ENCODE measurements at places on chromosomes 6 and 20.

DNA sequence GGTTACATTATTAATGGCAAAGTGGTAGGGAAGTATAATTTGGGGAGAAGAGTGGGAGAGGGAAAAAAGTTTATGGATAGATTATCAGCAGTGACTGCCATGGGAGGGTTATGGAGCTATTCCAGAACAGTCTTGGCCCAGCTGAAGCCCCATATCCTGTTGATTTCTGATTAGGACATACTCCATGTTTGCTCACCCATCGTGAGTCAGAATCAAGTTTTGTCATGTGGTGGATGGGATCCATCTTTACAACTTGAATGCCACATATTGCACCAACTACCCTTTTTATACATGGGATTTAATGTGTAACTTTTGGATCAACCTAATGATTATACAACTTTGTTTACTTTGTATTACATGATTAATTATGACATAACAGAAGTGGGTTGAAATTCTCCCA lies 217.0 kb downstream of the HAO1 start:
- no peak for DNase-seq

GRCh38 chr6:38349795-38350194 lies 289.9 kb downstream of the BTBD9 start:
- DNase-seq: peak; percentile 71

DNA sequence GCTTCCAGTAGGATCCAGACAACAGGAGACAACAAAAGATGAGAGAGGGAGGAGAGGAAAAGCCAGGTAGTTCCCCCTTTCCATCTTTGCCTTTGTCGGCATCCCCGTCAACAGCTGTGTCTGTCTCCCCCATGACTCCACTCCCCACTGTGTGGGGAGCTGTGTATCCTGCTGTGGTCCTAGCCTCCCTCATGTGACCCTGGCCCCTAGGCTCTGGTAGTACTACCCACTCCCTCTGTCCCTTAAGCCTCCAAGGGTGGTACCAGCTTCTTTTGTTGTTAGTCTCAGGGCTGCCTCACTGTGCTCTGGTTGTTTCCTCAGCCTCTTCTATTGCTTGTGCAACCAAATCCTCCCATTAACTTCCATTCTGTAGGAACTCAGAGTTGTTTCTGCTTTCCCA lies 28.7 kb downstream of the ANKEF1 start:
- DNase-seq: no peak

DNA sequence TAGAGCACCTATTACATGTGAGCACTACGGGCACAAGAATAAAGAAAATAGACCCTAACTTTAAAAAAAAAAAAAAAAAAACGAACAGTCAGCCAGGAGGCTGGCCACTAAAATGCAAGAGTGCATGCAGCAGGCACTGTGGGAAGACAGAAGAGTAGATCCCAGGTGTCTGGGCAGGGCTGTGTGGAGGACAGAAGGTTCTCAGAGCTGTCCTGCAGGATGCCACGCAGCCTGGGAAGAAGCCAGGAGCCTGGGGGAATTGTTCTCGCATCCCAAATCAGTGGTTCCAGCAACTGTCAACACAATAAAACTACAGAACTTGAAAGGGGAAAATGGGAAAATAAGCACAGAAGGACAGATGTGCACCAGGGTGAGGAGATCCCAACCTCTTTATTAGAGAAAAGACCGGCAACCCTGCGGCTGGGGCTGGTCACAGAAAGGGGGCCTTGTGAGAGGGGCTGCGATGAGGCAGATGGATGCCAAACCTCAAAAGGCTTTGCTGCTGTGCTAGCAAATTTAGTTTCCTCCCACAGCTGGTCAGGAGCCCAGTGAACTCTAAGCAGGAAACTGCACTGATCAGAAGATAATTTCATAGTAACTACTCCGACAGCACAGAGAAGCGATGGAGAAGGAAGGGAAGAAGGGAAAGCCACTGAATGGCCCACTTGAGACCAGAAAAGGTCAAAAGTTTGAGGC lies 30.9 kb downstream of the MAP3K5 start:
- no peak for DNase-seq

GRCh38 chr6:49332781-49333180 lies 130.3 kb downstream of the MMUT start:
- DNase-seq: no peak

DNA sequence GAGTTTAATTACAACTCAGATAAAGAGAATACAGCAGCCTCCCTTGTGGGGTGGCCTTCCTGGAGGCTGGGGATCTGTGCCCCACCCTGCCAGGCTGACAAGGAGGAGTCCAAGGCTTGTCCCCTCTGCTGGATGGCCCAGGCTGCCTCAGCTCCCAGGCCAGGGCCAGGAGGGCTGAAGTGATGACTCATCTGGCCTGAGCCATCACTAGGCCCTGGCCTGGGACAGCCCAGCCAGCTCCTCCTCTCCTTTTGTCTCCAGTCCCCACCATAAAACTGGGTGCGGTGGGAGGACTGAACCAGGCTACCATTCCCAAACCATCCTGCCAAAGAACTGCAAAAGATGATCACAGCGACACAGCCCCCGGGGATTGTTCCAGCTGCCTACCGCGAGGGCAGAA lies 15.0 kb downstream of the GRM4 start:
- DNase-seq: no peak

Data from GM04503 (cell line).